ENCODE measurements at places on chromosomes 4 and X. TPM values are rescaled to one million over a fixed set of nuclear protein-coding genes. Genes with fewer than 3 reads are reported as not detected.

- no peaks in the 10 kb centered on the region for H3K36me3 ChIP-seq
- peaks cover 11% of the 10 kb centered on the region for H3K4me1 ChIP-seq
- no peak for DNase-seq
- H3K27ac ChIP-seq: no peak overlapping the region
- H3K4me3 ChIP-seq: no peak overlapping the region
Observed at GRCh38 chr4:168664242-168664891, 167.5 kb downstream of the PALLD start.

Gene CPLX1
- 115 TPM for total RNA-seq

Gene SLC38A5
- 136 TPM for total RNA-seq

DNA sequence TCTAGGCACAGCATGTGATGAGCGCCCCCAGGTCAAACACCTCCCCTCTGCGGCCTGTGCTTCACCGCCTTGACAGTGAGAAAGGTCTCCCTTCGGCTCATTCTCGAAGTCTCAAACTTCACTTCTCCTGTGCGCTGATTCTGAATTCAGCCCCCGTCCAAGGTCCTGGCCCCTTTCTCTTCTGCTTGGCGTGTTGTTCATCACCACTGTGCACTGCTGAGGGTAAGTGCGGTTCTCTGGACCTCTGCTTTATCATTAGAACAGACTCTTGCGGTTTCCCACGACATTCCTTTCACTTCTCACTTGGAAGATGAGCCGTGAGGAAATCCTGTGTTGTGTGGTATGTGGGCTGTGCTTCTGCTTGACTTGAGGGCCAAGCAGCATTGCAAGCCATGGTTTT is 11.9 kb downstream of the HTT-AS start:
- no peak for DNase-seq
- H3K27ac ChIP-seq: no peak overlapping the region
- peaks cover 3% of the 10 kb centered on the region for H3K4me1 ChIP-seq
- H3K27me3 ChIP-seq: peaks cover 2% of the 10 kb centered on the region
- H3K36me3 ChIP-seq: peaks cover 11% of the 10 kb centered on the region

DNA sequence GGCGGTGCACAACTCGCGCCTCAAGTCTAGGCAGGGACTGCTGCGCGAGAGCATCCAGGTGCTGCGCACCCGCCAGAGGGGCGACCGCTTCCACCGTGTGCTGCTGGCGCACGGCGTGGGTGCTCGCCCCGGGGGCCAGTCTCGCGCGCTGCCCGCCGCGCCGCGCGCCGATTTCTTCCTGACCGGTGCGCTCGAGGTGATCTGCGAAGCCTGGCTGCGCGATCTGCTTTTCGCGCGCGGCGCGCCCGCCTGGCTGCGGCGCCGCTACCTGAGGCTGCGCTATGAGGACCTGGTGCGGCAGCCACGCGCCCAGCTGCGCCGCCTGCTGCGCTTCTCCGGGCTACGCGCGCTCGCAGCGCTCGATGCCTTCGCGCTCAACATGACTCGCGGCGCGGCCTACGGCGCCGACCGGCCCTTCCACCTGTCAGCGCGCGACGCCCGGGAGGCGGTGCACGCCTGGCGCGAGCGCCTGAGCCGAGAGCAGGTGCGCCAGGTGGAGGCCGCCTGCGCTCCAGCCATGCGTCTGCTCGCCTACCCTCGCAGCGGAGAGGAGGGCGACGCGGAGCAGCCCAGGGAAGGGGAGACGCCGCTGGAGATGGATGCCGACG is 1.3 kb downstream of the CHST7 start:
- peak; percentile 33 for DNase-seq
- H3K27ac ChIP-seq: no peak overlapping the region
- peak overlapping the region; percentile 57 for H3K4me3 ChIP-seq
- no peaks in the 10 kb centered on the region for H3K36me3 ChIP-seq
- H3K27me3 ChIP-seq: peaks cover 1% of the 10 kb centered on the region

Gene MAGEB4
- not detected for total RNA-seq

DNA sequence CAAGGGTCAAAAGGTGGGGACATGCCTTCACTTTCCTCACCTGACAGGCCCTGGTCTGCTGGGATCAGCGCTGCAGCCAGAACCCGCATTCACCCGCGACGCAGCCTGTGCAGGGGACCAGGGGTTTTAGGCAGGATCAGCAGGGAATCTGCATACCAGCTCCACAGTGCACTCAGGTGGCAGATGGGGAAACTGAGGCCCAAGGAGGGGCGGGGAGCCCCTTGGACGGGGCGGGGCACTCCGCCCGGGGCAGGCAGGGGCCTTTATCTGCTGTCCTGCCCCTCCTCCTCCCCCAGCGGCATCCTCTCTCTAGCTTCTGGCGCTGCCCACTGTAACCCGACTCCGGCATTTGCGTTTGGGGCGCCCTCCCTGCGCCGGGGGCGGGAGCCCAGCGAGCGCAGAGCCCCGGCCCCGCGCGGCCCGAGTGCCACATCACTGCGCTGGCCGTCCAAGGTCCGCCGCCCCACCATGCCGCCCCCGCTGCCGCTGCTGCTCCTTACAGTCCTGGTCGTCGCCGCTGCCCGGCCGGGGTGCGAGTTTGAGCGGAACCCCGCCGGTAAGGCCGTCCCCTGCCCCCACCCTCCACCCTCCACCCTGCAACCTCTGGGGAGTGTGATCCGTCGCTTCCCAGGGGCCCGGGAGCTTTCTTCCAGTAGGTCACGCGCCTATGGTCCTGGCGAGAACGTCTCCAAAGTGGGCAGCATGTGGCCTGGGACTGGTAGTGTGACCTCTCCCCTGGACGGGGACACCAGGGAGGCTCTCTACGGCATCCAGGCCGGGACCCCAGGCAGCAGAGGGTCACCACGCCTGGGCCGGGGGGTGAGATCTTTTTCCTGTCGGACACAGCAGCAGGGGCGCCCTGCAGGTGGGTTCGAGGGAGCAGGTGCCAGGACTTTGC is at the start of gene CPZ:
Gene CPZ (plus strand): TSS at position 400 of the 898 bp plus-strand sequence. CDS start 69 bp downstream, at position 469.
- H3K4me1 ChIP-seq: peaks cover 11% of the 10 kb centered on the region
- DNase-seq: peak; percentile 46
- no peak within 1 kb of the TSS for H3K27ac ChIP-seq
- H3K36me3 ChIP-seq: no peaks in the 10 kb centered on the region
